RPMI8226 (cell line): ENCODE measurements at places on chromosomes 6 and 20.

- no peak for DNase-seq
Measured at GRCh38 chr20:10761786-10762185, 88.0 kb upstream of the JAG1 start.

GRCh38 chr20:11437611-11438380 is 479.9 kb upstream of the BTBD3 start:
- DNase-seq: no peak

- DNase-seq: no peak
Measured at GRCh38 chr6:159094444-159095252, 49.9 kb upstream of the TAGAP start.

DNA sequence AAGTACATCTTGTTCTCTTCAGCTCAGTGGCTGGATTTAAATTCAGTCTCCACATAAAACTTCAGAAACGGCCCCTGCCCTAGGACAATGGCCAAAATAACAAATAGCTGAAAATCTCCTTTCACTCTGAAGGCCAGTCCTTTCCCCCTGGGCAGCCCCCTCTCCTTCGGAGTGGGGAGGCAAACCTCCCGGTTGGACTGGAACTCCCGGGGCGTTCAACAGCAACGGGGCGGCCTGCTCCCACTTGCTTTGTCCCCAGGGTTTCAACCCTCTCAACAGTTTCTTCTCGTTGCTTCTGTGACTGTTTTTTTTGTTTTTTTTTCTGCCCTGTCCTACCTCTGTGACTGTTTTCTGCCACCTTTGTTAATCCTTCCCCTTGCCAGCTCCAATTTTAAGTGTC is 102.6 kb upstream of the DUSP22 start:
- DNase-seq: no peak

DNA sequence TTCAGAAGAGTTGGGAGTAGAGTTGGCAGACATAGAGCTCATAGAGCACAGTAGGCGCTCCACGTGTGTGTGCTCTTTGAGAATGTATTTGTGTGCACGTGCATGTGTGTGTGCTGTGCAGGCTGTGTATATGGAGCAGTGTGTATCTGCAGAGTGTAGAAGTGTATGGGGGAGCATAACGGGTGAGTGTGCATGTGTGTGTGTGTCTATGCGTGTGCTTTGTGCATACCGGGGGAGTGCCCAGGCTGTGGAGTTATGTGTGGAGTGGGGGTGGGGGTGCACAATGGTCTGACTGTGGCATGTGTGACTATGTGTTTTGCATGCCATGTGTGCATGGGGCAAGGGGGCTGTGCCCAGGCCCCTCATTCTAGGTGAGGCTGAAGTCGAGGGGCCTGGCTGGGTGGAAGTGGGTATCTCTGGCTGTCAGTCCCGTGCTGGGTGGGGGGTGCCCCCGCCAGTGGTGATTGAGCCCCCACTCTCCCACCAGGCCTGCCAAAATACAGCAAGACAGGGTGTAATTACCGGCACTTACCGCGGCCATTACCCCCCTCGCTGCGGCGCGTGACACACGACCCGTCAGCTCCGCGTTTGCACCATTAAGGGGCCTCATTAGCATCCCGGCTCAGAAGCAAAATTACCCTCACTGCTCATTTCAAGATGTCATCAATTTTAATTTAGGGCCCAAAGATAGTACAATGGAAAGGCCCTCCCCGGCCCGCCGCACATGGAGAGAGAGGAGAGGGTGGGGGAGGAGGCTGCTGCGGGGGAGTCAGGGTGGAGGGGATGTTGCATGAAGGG is 39.1 kb downstream of the MDFI start:
- no peak for DNase-seq

GRCh38 chr6:45818655-45819054 is 197.0 kb downstream of the CLIC5 start:
- DNase-seq: no peak

GRCh38 chr20:5843054-5843592 is 92.9 kb downstream of the SHLD1 start:
- DNase-seq: no peak

GRCh38 chr20:17867131-17867925 is 101.3 kb downstream of the SNX5 start:
- no peak for DNase-seq

GRCh38 chr6:27816906-27817305 is 95.3 kb downstream of the OR2B2 start:
- no peak for DNase-seq

DNA sequence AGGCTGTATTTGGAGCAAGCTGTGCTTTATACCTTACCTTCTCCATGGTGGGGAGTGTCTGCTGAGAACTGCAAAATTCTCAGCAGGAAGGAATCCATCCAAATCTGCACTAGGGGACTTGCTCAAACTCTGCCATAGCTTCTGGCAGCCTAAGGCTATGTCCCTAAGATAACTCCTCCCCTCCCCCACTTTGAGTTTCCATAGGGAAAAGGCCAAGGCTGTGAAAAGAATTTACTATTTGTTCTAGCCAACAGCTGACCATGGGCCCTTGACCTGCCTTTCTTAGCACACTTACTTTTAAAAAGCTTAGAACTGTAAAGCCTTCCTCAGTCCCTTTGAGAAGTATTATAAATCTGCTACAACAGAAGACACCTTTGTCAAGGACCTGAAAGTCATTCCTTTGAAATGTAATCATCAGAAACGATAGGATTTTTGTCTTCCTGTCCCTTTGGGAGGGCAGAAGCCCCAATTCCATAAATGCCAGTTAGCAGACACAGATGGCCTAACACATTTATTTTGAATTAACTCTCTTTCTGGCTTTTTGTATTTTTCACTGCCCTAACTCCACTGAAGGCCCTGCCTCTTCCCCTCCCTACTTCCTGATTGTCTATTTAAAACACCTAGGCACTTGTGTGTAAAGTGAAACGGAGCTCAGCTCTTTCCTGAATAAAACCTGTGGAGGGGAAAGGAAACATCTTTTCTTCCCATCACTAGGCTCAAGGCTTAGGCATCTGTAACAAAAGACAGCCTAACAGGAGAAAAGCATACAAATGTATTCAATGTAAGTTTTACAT is 157.1 kb downstream of the AKAP7 start:
- no peak for DNase-seq

- DNase-seq: no peak
Measured at GRCh38 chr20:25254986-25255680, 7.2 kb downstream of the PYGB start.

GRCh38 chr6:3081960-3082359 is 13.7 kb downstream of the RIPK1 start:
- DNase-seq: no peak

DNA sequence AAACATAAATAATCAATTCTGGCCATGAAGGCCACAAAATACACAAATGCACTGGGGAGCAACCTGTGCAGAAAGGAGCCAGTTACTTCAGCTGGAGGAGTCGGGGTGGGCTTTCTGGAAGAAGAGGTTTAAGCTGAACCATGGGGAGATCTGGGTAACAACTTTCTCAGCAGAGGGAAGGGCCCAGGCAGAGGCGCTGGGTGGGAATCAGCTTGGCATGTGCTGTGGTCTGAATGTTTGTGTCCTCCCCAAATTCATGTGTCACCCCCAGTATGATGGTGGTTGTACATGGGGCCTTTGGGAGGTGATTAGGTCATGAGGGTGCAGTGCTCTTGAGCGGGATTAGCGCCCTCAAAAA is 107.9 kb downstream of the SYCP2 start:
- no peak for DNase-seq

GRCh38 chr6:140252099-140252498 is 877.7 kb upstream of the CITED2 start:
- no peak for DNase-seq

DNA sequence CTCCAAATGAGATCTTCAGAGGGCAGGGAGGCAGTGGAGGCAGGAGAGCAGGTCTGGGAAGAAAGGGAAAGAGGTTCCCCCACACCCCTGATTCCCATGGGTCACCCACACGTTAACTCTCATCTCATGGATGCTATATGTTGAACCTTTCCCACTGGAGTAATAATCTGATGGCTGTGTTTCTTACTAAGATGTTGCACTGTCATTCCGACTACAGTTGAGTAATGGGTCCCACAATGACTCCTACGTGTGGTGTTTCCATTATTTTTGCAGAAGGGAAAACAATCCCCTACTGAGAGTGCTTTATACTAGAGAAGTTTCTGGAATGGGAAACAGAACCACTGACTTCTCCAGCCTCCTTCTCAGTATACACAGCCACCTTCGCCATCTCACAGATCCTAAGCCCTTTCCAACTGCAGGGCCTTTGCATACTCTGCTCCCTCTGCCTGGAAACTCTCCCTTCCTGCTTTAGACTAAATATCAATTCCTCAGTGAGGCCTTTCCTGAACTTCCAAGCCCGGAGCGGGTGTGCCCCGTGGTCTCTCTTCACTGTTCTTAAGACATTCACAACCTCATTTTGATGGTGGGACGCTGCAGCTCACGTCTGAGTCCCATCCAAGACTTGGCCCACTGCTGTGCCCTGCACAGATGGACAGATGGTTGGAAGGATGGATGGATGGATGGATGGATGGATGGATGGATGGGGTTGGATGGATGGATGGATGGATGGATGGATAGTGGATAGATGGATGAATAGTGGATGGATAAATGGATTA is 238.6 kb upstream of the PMEPA1 start:
- no peak for DNase-seq

- DNase-seq: no peak
Measured at GRCh38 chr20:63941282-63942081, 14.7 kb downstream of the UCKL1 start.

DNA sequence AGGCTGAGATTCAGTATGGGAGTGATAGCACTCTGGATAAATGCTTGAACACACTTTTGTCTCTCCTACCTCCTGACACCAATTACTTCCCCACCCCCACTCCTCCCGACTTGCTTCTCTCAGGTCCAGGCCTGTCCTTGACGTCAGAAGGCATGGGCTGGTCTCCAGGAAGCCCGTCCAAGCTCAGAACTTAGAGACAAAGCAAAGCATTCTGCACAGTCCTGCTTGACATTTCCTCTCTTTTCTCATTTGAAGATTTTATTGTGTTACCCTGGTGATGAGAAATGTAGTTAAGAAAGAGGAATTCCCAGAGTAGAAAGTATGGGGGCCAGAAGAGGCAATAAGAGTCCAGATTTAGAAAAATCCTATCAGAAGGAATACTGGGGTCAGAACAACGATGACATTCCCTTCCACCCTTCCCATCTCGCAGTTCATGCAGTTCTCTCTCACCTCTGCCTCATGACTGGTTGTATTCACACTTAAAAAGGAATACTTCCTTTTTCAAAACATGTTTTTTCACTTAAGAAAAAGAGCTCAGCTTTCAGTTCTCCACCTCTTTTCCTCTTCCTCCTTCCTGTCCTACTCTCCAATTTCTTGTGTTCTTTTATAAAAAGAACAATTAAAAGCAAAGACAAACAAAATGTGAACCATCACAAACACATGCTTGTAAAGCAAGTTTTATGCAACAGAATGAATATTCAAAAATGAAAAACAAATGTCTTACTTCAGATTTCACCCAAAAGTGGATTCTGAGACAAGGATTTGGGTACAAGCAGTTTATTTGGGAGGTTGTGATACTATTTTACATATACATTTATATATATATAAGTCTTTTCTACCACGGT is 18.5 kb upstream of the FAM184A start:
- DNase-seq: no peak

GRCh38 chr6:126107475-126108166 is 121.3 kb downstream of the TRMT11 start:
- no peak for DNase-seq

GRCh38 chr6:140909156-140909555 is 1223.6 kb upstream of the GJE1 start:
- no peak for DNase-seq

GRCh38 chr20:49979030-49979832 is 3.5 kb upstream of the SNAI1 start:
- peak; percentile 47 for DNase-seq

GRCh38 chr6:100657678-100658330 is 193.1 kb upstream of the SIM1 start:
- DNase-seq: peak; percentile 4

DNA sequence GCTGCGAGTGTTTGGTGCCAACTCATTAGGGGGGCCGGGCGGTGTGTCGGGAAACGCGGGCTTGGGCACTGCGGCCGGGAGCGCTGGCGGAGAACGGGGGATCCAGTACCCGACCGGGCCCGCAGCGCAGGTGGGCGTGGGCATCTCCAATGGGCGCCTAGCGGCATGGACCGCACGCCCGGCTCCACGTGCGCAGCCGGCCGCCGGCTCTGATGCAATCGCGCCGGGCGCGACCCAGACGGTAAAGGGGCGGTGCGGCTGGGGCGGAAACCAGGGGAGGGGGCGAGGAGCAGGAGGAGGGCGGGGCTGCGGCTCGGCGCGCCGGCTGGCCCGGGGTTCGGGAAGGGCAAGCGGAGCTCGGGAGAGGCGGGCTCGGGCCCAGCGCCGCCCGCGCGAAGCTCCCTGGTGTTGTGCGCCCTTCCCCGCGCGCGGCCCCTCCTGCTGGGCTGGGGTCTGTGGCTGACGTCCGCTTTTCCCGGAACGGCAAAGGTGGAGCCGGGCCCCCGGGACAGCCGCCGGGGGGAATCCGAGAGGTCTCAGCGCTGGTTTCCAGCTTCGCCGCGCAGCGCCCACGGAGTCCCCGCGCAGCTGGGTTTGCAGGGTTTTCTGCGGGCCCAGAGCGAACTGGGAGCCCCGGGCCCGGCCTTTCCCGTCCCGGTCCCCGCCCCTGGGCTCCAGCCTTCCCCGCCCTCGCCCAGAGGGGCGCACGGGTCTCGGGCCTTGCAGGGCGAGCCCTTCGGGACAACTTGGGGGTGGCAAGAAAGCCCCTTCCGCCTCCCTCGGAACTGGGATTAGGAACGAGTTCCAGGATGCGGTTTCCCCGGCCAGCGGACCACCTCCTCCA is 867 bp downstream of the MTHFD1L start:
- peak; percentile 90 for DNase-seq

- DNase-seq: no peak
Measured at GRCh38 chr20:38271608-38272120, 11.1 kb upstream of the KIAA1755 start.

GRCh38 chr6:116827561-116828240 is 1.2 kb downstream of the GPRC6A start:
- DNase-seq: no peak

GRCh38 chr6:117329926-117330325 is 64.6 kb downstream of the VGLL2 start:
- no peak for DNase-seq

DNA sequence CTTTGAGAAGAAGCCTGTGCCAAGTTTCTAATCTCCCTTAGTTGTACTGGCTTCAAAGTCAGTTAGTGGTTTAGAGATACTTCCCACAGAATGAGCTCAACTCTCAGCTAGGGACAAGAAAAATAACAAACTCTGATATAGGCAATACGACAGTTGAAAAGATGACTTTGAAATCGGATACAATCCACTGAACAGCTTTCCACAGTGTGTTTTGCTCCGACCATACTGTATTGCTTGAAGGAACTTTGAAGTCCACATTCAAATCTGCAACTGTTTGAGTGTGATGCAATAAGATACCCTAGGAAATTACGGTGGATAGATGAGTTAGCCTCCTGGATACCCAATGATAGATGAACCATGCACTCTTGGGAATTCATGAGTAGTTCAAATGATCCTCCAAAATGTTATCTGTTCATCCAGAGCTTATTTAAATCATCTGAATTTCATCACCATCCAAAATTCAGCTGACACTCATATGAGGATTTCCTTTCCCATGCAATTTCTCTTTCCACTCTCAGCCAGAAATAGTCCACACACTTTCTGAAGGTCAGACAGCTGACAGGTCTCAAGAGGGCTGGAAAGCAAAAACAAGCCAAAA is 443.8 kb downstream of the HAO1 start:
- no peak for DNase-seq
